ENCODE measurements at places on chromosomes 3 and 15.

DNA sequence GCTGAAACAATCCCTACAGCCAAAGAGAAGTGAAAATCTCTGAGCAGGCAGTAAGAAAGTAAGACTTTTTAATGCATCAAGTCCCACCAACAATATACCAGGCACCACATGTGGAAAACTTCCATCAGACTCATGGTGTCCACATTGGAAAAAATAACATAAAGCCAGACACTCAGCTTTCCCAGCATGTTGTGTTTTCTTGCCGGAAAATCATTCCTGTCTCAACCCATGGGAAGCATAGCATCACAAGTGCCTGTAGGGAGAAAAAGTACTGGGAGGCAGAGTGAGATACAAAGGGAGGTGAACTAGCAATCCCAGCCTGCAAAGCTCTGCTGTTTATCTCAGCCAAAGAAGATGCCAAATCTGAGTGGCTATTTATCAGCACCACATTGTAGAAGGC lies 868.9 kb downstream of the SI start:
- DNase-seq = no peak

DNA sequence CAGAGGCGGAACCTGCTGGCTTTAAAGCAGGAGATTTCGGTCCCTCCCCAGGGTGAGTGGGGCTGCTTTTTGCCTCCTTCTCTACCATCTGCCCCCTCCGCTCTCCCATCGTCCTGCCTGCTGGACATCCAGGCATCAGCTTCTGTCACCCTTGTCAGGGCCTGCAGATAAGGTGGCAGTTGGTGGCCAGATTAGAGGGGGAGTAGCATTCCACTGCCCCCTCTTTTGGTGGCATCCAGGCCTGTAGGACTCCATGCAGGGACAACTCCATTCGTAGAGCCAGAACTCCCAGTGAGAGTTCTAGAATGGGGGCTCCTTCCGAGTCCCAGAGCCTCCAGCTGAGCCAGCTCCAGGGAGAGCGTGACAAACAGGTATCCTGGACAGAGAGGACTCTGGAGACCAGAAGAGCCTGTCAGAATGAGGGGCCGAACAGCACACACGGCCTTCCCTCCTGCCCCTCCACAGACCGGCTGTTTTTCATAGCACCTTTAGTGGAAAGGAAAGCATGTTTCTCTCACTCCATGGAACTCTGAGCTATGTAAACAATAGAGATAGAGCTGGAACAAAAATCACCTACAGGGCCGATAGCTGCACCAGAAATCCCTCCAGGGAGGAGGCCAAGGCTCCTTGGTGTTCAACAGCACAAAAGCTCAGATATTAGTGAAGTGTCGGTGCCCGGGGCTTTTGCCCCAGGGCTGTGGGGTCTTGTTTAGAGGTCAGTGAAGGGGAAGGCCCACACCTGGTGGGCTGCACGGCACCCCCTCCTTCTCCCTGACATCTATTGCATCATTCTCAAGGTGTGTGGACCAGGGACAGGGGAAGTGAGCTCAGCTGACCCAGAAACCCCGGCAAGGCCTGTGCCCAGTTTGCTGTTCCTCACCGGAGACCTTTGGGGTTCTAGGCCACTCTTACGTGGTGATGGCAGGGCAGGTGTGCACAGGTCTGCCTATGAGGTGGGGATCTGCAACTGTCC lies 34.2 kb downstream of the MAGEF1 start:
- no peak for DNase-seq

- no peak for DNase-seq
Measured at GRCh38 chr3:114452256-114452655, 158.4 kb downstream of the TIGIT start.

DNA sequence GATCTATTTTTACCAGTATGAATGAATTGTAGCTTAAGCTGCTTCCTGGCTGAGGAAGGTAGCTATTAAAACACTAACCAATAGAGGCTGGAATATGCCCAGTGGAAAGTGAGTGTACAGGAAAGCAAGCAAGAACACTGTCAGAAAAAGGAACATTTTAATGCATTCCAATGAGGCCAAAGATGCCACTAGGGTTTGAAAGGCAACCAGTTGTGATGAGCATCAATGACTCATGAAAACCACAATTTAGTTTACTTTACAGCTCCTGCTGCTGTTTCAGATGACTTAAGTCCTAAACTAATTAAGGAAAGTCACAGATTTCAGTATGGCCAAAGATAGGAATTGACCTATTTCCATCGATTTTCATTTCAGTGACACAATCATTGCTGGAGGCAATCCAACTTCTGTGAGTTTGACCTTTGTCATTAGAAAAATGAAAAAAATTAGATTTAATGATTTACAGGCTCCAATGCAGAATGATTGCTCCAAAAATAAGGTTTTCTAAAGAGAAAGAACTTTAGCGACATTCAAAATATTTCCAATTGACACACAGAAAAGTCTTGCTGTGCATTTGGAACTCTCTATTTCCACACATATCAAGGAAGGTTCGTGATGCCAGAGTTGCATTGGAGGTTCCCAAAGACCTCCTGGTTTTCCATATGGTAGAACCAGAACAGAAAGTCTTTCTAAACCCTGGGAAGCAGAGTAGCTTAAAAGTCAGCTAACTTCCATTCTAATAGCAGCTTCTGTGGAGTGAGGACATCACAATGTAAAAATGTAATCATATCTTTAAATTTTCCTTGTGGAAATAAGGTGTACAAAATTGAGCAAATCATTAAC lies 103.0 kb downstream of the SUCNR1 start:
- DNase-seq = no peak

GRCh38 chr3:81161851-81162250 lies 599.6 kb downstream of the GBE1 start:
- DNase-seq = no peak

- DNase-seq = peak; percentile 73
Measured at GRCh38 chr3:50237133-50237651, 1.2 kb downstream of the GNAI2 start.

DNA sequence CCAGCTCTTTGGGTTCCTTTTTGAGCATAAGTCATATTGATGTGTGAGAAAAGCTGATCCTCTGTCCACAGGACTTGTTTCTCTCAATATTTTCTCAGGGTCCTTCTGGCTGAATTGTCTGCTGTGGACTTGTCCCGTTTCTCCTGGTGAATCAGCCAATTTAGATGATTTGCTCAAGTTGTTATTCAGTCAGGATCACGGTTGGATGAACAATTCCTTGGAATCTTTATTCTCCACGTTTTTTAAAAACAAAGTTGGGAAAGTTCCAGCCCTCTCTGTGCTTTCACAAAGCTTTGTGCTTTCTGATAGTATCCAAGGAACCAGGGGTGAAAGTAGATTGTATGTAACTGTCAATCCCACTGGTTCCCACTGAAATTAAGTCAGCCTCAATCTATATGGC lies 61.3 kb downstream of the LRRC3B start:
- DNase-seq = no peak

DNA sequence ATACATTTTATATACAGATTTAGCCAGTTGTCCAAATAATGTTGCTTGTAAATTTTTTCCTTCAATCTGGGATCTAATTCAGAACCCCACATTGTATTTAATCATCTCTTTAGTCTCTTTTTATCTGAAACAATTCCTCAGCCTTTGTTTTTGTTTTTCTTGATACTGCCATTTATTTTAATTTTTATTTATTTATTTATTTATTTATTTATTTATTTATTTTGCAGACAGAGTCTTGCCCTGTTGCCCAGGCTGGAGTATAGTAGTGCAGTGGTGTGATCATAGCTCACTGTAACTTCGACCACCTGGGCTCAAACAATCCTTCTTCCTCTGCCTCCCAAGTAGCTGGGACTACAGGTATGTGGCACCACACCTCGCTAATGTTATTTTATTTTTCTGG lies 61.5 kb downstream of the CHCHD4 start:
- DNase-seq = no peak

DNA sequence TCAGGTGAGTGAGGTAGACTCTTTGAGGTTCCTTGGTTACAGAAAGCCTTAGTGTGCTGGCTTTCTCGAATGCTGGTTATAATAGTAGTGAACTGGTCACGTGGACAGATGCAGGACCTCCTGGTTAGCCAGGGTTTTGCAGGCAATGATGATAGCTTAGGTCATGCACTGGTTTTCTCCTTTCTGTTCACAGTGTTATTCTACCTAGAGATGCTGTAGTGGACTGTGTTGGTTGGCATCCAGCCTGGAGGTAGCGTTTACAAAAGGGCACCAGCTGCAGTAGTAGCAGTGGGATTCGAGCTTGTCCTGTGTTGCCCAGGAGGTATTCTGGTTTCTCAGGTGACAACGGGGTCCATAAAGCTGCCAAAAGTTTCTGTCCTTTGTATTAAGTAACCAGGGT lies 27.0 kb downstream of the PCCB start:
- DNase-seq = no peak

GRCh38 chr15:62579842-62580241 lies 414.8 kb upstream of the C2CD4B start:
- no peak for DNase-seq

GRCh38 chr15:46556559-46557379 lies 921.9 kb downstream of the SQOR start:
- no peak for DNase-seq

- no peak for DNase-seq
Measured at GRCh38 chr3:39142067-39142466, 11.3 kb downstream of the CSRNP1 start.

DNA sequence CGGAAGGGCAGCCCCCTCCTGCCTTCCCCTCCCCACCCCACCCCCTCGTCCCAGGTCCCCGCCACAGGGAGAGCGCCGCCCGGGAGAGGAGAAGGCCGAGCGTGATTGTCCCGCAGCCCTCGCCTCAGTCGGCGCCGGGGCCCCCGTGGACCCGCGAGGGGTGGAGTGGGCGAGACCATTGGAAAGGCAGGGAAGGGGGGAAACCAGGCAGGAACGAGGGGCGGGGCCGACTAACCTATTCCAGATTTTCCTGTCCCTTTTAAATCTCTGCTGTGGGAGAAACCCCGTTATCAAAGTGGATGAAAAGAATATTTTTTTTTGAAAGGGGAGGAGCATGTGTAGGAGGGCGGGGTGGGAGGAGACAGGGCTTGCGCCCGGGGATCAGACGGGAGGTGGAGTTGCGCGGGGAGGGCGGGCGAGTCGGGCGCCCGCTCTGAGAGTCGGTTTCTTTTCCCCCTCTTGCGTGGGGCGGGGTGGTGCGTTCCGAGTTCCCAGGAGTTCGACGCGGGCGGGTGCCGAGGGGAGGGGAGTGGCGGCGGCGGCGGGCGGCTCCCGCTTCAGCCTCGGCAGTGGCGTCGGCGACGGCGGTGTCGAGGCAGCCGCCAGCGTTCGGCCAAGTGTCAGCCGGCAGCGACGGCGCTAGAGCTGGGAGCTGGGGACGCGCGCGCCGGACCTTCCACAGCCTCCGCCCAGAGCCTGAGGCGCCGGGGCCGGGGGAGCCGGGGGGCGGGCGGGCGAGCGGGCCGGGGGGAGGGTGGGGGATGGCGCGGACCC lies at the start of gene NECTIN3:
TSS of gene NECTIN3 (plus strand) at position 560 of the 774 bp plus-strand sequence. CDS start at position 762, 202 bp downstream.
- DNase-seq = peak; percentile 89

DNA sequence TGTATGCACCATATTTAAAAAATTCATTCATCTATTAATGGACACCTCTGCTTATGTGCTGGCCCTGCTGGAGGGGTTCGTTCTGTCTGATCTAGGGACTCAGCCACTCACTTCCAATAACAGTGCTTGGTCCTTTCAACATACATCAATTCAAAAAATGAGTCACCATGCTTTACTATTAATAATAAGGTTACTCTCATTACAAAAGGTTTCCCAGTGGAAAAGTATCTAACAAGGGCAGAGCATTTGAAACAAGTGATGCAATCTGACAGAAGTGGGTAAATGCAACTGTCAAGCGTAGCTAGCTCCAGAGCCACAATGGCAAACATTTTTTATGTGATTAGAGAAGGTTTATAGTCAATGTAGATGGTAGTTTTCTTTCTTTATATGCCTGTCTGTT lies 67.9 kb upstream of the TNIK start:
- no peak for DNase-seq

DNA sequence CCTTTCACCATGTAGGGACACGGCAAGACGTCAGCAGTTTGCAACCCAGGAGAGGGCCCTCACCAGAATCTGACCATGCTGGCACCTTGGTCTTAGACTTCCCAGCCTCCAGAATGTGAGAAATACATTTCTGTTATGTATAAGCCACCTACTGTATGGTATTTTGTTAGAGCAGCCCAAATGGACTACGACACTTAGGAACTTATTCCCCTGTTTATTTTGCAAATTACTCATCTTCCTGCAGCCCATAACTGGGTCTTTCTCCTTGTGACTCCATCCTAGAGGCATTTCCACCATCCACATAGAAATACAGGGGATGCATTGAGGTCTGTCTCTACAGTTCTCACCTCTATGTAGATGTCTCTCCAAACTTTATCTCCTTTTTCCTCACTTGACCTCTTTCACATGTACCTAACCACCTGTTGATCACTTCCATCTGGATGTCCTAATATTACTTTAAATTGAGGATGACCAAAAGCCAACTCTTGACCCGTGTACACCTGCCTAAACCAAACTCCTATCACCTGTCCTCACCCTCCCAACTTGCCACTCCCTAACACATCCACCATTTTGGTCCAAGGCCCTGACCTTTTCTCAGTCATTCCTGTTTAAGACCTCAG lies 406.0 kb upstream of the WNT5A start:
- no peak for DNase-seq

- DNase-seq = no peak
Measured at GRCh38 chr15:92840149-92840548, 60.0 kb upstream of the CHD2 start.

GRCh38 chr3:144162042-144162441 lies 190.4 kb downstream of the DIPK2A start:
- DNase-seq = no peak

- no peak for DNase-seq
Measured at GRCh38 chr3:121885386-121885785, 8.8 kb upstream of the SLC15A2 start.

DNA sequence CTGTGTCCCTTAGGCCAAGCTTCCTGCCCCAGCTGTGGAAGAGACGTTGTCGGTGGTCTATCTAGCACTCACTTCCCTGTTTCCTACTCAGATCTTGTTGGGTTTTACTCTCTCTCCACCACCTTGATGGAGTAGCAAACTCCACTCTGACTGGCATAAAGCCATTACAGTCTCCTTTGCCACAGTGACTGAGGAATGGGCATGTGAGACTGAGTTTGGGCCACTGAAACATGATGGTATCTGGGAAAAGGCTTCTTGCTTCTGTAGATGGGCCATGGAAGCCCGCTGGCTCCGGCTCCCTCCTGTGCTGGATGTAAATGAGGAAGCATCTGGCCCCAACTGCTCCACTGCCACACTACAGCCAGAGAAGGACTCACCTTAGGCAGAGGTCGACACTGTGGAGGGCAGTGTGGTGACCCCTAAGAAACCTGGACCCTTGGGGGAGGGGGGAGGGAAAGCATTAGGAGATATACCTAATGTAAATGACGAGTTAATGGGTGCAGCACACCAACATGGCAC lies 9.4 kb upstream of the CAMK1 start:
- peak; percentile 65 for DNase-seq

Data from H7 (cell line).